Dermis blood vessel endothelial cell (primary cell): ENCODE measurements at places on chromosomes 4 and X. TPM values are rescaled to one million over a fixed set of nuclear protein-coding genes. Genes with fewer than 3 reads are reported as not detected.

GRIA3 gene
- total RNA-seq = 0.17 TPM in 1 of 2 replicates, not detected in the other

OPHN1 gene
- total RNA-seq = 8.7 and 11.7 TPM in 2 replicates

TEX11 gene
- not detected in 2 replicates for total RNA-seq

DNA sequence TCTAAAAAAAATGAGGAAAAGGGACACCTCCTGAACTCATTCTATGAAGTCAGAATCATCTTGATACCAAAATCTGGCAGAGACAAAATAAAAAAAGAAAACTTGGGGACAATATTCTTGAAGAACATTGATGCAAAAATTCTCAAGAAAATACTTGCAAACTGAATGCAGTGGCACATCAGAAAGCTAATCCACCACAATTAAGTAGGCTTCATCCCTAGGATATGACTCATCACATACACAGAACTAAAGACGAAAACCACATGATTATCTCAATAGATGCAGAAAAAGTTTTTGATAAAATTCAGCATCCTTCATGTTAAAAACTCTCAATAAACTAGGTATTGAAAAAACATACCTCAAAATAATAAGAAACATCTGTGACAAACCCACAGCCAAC is 98.3 kb downstream of the FAM47B start:
- DNase-seq = no peak

- peak; percentile 60 for DNase-seq
These were observed 35.3 kb upstream of the GRPEL1 start for GRCh38 chr4:7103031-7103606.

GRCh38 chrX:109709129-109709631 is 23.9 kb downstream of the ACSL4 start:
- DNase-seq = peak; percentile 13

DNA sequence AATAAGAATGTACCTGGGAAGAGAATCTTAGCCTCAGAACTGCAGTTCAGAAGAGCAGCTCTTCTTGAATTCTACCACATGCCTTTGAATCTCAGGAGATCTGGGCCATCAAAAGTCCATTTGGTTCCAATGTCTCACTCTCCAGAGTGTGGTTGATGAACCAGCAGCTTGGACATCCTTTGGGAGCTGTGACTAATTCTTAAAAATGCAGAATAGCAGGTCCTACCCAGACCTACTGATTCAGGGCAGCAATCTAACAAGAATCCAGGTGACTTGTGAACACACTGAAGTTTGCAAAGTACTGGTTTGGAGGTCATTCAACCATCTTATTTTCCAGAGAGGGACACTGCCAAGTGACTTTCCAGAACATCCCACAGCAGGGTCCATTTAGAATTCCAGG is 244.7 kb downstream of the PACRGL start:
- no peak for DNase-seq

GRCh38 chrX:40155589-40156469 is 58.1 kb upstream of the BCOR start:
- DNase-seq = no peak
